ENCODE measurements at places on chromosomes 1 and 21.

DNA sequence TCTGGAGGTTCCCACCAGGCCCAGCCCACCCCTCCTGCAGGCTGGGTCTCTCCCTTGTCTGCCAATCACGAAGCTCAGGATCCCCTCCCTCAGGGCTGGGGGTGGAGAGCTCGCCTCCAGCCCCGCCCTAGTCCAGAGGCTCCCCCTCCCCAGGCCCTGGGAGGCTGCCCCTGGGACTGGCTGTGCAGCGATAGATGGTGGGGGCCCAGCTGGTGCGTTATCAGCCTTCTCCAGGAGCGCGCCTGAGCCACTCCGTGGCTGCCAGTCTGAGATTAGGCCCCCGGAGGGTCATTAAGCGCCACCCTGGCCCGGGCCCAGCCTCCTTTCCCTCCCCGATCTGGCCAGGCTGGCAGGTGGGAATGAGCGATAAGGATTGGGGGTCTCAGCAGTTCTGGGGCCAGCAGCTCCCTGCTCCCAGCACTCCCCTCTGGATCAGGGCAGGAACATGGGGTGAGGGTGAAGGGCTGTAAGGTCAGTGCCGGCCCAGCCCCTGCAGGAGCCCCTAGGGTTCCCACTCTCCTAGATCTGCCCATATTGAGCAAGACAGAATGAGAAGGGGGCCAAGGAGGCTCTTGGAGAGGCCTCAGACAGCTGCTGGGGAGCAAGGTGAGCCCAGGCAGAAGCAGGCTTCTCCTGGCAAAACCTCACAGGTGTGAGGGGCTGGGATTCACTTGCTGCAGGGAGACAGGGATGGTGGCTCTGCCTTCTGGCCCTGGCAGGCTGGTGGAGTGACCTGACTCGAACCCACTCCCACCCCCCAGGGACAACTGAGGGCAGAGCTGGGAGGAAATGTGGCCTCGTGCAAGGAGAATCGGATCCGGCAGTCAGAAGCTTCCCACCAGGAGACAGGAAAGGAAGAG lies 8.5 kb downstream of the PDZK1IP1 start:
- no peak for DNase-seq

GRCh38 chr1:17924578-17924977 lies 169.4 kb downstream of the ACTL8 start:
- DNase-seq: no peak

- no peak for DNase-seq
Measured at GRCh38 chr1:42679364-42679983, 2.7 kb upstream of the YBX1 start.

DNA sequence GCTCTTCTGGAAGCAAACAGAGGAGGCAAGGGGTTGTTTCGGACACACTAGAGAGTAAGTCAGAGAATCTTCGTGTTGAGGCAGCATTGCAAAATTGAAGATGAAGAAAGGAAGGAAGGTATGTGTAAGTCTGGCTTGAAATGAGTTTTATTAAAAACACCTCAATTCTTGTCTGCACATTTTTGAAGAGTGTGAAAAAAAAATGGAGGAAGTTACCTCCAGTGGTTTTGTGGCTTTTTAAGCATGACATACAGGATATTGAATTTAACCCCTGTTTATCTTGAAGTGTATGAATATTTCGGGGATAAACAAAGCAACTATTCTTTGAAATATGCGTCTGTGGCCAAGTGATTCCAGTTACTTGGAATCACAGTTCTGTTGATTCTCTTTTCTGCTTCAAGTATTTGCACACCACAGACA lies 203.2 kb upstream of the SGIP1 start:
- DNase-seq: no peak

DNA sequence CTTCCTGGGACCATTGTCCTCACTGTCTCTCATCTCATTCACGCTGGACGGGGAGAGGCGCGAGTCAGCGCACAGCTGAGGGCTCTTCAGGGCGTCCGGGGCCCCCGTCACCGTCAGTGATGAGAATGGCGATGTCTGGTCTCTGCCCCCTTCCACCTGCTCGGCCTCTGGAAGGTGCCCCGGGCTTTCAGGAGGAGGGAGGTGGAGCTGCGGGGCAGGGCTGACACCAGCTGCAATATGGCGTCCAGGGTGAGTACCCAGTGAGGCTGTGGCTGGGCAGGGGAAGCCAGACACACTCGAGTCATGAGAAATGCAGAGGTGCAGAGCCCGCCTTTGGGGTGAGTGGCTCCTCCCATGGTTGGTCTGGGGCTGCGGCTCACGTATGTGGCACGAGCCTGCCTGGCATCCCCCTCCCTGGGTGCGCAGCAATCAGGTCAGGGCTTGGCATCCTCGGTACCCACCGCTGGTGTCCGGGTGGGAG lies 15.1 kb downstream of the MORN1 start:
- no peak for DNase-seq

DNA sequence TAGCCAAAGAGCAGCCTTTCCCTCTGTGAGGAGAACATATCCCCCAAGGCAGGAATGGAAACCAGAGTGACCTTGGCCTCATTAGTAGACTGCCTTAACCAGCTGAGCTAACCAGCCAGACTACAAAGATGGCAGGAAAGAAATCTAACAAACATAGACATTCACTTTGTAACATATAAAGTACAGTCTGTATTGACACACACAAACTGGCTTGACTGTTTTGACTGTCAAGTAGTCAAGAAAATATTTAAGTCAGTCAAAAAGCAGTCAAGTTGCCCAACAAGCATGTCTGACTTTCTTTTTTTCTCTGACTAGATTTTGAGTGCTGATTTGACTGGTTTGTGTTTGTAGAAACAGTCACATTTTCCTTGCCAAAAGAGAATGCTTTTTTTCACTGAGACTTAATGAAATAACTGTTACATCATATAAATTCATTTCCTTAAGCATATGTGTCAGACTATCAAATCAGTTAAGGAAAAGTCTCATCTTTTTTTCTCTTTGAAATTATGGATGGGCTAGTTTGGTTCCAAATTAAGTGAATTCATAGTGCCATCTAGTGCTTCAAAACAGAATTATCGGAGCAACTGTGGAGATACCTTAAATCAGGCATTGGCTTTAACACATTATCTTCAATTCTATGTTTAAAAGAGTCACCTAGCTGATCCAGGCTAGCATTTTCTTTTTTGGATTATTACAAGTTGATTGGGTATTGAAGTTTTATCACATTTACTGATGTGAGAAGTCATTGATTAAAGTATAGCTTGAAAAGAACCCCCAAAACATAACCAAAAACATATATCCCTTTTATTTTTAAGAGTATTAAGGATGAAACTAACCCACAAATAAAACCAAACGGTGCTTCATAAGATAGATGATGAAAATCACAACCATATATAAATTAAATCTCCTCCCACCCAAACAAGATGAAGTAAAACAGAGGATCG lies 75.0 kb downstream of the ATP6V1G3 start:
- DNase-seq: no peak

- peak; percentile 61 for DNase-seq
Measured at GRCh38 chr1:36322786-36323635, 434 bp downstream of the EVA1B start.

DNA sequence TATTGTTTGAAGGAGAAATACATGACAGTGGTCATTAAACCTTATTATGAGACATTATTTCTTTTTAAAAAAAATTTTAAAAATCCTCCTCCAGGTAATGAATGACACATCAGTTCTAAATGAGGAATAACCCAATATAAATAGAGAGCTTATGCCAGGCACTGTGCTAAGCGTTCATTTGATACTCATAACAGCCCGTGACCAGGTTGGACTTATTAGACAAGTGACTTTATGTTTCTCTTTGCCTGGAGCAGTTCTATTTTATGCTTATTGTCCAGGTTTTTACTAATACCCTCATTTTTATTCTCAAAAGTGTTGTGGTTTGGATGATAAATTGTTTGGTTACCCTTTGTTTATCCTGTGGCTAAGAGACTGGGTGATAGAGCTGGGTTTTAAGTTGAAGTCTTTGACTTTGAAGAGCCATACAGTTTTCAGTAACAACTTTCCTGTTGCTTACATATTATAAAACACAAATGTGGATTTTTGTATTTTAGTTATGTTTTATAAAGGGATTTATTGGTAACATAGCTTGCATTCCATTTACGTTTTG lies 84.2 kb downstream of the RABGAP1L start:
- no peak for DNase-seq

GRCh38 chr1:208825300-208825699 lies 581.1 kb upstream of the PLXNA2 start:
- no peak for DNase-seq

DNA sequence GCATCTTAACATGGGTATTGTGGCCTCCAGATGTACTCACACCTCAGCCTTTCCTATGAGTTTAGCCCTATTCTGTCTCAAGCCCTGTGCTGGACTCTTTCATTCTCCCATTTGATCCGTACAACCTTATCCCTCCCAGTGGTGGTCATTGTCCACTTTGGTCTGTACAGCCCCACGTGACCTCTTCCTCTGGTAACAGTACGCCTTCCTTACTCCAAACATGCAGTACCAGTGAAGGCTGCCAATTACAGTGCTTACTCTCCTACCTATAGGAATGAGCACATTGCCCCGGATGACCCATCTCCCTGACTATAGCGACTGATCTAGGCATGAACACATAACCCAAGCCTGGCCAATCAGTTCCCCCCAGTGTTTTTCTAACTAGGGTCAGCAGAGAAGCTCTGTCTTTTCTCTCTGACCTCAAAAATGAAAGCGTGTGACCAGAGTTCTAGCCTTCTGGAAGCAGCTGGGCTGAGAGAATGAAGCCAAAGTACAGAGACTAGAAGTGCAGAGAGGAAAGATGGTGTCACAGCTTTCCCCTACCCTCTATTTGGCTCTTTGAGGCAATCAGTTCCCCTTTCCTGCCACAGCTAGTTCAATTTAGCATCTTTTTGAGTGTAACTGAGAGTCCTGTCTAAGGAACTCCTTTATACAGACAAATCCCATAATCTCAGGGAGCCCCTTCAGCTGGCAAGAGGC lies 9.9 kb upstream of the QSOX1 start:
- DNase-seq: no peak

DNA sequence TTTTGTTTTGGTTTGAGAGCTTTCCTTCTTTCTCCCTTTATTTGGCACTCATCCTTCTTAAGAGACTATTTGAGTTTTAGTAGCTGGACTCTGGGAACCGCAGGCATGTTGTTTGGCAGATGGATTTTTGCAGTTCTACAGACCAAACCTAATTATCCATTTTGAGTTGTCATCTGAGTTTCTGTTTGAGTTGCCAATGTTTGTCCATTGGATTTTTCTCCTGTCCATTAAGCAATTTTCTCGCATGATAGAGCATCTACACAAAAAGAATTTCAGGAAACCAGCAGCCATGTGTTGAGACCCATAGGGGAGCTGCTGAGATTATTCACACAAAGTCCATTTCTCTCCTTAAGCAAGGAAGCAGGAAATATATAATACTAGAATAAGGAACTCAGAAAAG lies 17.2 kb upstream of the CXADR start:
- DNase-seq: no peak

All from activated T-cell treated with anti-CD3 and anti-CD28 coated beads, Interleukin-2, amount 50 U/mL, for 24 hours (primary cell).